ENCODE measurements at places on chromosomes 5 and 9.

- DNase-seq = no peak
Observed at GRCh38 chr5:92206681-92207080, 823.6 kb upstream of the ARRDC3 start.

DNA sequence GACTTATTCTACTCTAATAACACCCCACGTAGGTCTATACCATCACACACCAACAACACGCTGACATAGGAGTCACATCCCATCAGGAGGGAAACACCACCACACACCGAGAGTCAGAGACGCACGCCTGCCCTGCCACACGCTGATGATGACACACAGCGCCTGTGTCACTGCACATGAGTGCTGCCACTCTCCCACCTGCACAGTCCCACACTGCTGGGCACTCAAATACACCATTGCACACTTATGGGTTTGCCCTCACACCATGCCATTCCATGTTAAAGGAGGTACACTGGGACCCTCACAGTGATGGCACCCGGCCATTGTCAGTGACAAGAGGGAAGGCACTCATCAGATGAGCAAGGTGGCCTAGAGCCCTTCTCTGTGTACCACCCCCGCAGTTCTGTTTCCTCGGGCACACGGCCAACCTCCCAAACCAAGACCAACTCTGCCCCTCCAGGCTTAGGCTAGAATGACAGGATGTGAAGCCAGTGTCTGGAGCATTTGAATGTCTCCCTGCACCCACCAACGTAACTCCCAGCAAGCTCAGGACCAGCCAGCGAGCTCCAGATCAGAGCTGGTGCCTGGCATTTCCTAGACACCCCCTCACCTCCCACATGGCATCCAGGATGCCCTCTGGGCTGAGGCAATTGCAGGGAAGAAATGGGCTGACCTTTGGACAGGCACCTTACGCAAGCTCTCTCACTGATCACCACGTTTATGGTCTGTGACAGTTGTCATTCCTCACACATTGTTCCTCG is 3.6 kb upstream of the CPLX2 start:
- no peak for DNase-seq

DNA sequence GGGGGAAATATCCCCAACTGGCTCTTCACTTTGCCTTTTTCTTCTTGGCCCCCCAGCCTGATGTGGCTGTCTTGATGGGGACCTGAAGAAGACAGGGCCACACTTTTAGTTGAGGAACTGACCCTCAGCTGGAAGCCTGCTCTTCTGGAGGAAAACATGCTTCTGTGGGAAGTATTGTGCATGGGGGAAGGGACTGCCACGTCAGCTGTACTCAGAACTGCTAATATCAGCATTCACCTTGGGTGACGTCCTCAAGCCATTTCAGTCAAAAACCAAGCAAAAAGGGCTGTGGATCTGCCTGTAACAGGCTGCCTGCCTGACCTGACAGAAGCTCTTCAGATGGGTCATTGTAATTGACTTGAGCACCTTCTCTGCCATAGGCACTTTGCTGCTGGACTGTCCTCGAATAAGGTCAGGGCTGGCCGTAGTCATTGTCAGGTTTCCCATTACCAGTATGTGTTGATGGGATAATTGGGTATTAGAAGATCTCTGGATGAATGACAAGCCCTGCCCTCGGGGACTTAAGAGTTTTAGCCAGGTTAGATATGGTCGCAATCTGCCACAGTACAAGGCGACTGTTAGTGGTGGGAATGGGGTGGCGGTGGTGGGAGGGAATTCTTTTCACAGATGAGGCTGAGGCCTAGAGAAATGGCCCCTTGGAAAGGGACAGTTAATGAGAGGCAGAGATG is 10.4 kb downstream of the RAI14 start:
- no peak for DNase-seq

- DNase-seq = no peak
Observed at GRCh38 chr5:180173198-180173544, 35.8 kb downstream of the RASGEF1C start.

- no peak for DNase-seq
Observed at GRCh38 chr5:123105864-123106263, 16.8 kb downstream of the PRDM6 start.

GRCh38 chr5:173778784-173779304 is 109.3 kb upstream of the CPEB4 start:
- DNase-seq = no peak

GRCh38 chr9:4979239-4979638 is 5.8 kb upstream of the JAK2 start:
- no peak for DNase-seq

GRCh38 chr9:117091529-117091928 is 323.3 kb downstream of the ASTN2 start:
- DNase-seq = no peak

DNA sequence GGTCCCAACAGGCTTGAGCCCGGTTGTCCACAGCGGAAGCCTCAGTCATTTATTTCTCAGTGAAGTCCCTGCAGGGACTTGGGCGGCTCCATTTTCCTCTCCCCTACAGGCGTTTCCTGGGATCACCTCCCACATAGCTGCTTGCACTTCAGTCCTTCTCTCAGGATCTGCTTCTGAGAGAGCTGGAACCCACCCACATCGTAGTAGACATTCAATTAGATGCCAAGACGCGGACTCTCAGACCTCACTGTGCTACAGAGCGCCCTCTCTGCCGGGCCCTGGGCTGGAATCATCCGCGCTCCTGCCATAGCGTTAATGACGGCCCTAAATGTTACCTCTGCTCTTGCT is 54.0 kb upstream of the ROR2 start:
- no peak for DNase-seq

GRCh38 chr5:76082772-76083554 is at the start of gene SV2C:
Gene SV2C, plus strand, starts transcription at chr5:76083383. Its CDS starts 48,368 bp downstream, at chr5:76131751.
- peak; percentile 8 for DNase-seq

- no peak for DNase-seq
Observed at GRCh38 chr5:179816796-179817469, 3.8 kb upstream of the SQSTM1 start.

DNA sequence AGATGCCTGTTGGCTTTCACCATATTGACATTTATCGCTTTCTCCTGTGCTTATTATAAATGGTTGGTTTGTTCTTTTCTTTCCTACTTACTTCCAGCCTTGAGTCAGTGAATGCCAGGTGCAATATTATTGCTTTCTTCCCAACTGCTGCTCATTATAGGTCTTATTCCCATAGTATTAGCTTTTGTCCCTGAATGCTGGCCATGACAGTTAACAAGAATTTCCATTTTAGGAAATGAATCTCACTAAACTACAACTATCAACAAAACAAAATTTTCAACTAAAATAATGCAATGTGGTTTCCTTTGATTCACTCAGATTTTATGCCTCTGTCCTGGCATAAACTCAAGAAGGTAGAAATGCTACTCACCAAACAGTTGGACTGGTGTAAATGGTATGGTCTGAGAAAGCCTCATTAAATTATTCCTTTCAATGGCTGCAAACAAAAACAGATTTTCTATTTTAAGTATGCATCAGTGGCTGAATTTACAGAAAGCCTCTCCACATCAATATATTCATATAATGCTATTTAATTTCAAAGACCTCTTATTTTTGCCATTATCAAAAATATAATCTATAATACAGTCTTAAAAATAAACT is 145.4 kb downstream of the TRPM6 start:
- DNase-seq = no peak

- DNase-seq = no peak
Observed at GRCh38 chr9:100240512-100240911, 112.2 kb downstream of the TEX10 start.

DNA sequence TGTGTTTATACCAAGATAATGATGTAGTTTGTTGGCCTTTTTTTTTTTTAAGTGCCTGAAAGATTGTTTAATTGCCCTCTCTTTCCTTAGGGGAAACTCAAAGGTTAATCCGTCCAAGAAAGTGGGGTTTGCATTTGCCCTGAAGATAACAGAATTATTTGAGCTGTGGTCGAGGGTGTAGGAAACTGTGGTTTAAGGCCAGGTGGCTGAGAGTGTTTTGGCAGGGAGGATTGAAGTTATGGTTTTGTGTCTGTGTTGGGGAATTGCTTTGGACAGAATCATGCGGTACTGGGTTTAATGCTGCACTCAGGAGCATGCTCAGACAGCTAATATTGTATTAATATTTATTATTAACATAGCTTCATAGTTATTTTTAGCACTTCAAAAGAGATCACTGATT is 509.8 kb downstream of the EBF1 start:
- no peak for DNase-seq

GRCh38 chr9:86946201-86947145 is 833 bp downstream of the GAS1 start:
- DNase-seq = peak; percentile 73

DNA sequence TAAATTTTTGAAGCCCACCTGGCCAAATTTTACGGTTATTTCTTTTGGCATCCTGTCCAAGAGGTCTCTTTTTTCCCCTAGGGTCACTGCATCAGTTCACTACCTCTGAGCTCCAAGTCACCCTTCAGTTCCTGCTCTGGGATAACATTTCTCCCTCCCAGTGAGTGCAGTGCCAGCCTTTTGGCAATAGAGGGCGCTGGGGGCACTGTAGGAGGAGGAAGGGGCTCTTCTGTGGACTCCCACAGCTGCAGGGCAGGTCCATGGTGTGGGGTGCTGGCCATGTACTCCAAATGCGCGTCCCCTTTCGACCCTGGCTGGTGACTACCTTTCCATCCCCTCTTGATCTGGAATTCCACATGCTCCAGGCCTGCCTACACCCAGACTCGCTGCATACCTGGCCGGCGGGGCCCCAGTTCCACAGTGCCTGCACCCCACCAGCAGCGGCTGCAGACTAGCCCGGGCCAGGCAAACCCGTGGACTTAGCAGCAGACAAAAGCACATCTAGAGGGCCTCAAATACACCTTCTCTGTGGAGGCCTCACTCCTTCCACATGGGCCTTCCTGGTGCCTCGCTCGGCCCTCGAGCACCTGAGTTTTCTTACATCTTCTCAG is 20.3 kb upstream of the NINJ1 start:
- DNase-seq = peak; percentile 21

DNA sequence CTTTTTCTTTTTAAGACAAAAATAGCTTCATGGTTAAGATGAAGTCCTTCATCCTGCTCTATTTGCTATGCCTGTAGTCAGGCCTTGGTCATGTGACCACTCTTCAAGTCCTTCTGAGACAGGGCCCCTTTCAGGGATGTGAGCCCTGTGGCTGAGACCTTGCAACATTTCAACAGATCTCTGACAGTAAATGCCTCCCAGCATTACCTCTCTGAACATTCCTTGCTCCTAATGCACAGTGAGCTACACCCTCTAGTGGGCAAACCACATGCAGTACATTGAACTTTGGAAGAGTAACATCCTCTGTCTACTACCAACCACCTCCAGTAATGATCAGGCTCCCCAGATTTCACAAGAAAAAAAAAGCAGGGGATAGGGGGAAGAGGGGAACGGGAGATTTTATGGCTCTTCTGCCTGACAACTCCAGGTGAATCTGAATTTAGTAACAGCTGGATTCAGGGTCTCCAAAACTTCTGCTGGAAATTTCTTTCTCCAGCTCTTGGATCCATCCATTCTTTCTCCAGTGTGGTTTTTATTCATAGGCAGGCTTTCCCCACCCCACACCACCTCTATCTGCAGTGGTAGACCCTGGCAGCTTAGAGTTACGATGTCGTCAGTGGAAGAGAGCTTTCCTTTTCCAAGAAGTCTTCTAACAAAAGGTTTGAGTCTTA is 8.9 kb upstream of the FBXO38 start:
- DNase-seq = no peak

- no peak for DNase-seq
Observed at GRCh38 chr9:27195191-27195590, 86.2 kb downstream of the TEK start.

DNA sequence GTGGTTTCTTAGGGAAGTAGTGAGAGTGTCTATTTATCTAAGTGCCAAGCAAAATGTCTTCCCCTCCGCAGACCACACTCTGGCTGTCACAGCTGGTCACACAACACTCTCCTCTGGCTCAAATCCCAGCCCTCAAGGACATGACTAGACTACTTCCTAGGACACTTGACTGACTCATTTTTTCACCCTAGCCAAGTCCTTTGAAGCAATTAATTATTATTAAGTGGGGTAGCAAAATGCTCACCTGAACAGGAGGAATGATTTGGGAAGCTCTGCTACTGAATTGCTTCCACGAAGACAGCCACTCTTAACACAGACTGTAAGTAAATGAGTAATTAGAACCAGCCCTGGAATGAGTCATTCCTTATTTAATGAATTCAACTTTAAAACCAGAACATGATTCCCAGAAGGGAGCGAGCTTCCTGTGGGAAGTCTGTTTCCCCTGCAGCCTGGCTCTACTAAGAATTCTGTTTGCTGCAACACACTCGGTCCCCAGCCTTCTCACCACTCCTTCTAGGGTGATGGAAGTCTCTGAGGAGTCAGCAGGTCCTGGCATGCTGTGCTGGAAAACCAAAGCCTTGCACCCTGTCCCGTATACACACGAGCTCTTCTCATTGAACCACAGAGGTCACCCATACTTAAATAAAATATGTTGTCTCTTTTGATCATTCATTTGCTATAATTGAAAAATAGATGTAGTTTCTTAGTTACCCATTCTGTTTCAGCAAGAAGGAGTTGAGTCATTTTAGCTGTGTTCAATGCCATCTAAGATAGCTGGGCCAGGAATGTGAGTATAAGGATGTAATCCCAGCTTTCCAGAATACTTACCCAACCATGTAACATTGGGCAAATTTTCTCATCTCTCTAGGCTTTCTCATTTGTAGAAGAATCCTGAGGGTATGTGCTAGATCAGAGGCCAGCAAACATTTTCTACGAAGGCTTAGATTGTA is 218.6 kb upstream of the RASEF start:
- DNase-seq = no peak
